ENCODE measurements at places on chromosomes 5 and 9. TPM values are rescaled to one million over a fixed set of nuclear protein-coding genes. Genes with fewer than 3 reads are reported as not detected.

DNA sequence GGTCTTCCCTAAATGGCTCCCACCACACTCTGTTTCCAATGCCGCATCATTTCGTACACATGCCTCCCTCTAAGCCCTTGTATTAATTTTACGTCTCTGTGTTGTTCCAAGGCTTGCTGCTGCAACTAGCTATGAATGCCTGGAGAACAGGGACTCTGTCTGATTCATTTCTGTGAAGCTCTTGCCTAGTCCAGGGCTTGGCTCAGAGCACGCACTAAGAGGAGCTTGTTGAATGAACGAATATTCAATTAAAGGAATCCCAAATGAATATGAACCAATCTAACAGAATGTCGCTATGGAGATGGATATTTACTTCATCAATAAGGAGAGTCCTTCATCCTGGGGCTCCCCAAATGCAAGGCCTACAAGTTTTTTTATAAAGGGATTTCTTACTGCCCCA, 55.3 kb downstream of the TGFBR1 start:
- DNase-seq: no peak

DNA sequence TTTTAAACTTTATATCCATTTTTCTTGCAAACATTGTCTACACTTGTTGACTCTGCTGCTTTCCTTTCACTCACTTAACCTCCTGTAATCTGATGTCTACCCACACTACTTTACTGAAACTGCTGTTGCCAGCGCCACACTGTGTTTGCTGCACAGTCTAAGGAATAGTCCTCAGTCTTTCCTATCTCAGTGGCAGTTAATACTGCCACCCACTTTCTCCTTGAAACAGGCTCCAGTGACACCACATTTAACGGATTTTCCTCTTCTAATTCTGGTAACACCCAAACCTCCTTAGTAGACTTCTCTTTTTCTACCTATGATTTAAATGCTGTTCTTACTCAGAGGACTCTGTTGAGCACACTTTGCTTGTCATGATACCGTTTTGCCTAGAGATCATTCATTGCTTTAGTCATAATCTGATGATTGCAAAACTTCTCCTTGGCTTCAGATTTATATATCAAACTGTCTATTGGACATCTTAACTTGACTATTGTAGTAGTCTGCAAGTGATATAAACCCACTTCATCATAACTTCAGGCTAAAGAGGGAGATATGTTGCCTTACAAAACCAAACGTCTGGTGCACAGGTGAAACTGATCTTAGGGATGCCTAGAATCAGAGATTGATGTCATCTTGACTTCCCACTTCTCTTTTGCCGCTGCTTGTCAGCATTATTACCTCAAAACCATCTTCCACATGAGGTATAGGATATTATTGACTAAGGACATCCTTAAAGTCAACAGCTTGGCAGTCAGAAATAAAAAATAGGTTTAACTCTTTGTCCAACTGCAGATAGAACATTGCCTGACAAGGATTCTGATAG, 94.1 kb downstream of the CDC42SE2 start:
- no peak for DNase-seq

DNA sequence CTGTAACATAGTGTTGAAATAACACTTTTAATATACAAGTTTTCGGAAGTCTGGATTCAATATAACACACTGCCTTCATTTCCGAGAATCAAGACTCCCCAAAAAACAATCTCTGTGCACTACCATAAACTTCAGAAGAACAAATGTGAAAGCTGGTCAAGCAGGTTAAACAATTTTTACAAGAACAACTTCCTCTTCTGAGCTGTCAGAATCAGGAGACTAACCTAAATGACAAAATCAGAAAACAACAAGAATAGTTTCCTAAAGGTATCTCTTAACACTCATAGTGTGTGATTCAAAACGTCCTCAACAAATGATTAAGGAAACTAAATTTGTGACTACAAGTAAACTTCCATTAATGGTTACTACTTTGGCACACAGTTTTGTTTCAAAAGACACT, 11.6 kb downstream of the C9orf72 start:
- no peak for DNase-seq

- DNase-seq: no peak
These were observed 123.8 kb downstream of the TMEM174 start for GRCh38 chr5:73296772-73297171.

- DNase-seq: no peak
These were observed 94.9 kb upstream of the COL5A1 start for GRCh38 chr9:134546746-134547145.

The CRHBP gene
- total RNA-seq: not detected

The GARIN3 gene
- total RNA-seq: not detected

GRCh38 chr5:885529-885928, 7.1 kb downstream of the BRD9 start:
- no peak for DNase-seq

The KCNMB1 gene
- total RNA-seq: not detected

The OXCT1 gene
- total RNA-seq: 27.2 TPM

DNA sequence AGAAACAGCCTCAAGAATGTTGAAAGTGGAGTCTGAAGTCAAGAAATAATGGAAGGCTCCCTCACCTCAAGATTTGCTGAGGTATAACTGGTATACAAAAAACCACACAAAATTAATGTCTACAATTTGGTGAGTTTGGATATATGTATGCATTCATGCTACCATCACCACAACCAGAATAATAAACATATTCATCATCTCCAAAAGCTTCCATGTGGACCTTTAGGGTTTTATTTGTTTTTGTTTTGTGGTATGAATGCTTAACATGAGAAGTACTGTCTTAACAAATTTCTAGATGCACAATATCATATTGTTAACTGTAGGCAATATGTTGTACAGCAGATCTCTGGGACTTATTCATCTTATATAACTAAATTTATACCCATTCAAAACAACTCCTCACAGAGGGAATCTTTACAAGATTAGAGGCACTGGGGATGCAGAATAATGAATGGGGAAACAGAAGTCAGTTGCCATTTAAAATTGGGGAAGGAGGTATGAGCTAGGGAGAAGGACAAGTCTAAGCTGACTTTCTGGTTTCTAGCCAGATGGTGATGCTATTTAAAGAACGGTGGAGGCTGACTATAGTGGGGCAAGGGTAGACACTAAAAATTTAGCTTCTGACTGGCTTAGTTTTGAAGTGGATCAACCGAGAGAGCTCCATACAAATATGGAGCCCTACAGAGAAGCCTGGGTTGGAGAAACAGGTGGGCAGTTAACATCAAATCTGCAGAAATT, 213.9 kb downstream of the BNC2 start:
- DNase-seq: no peak

The RECK gene
- 3.6 TPM for total RNA-seq

The NOTCH1 gene
- 8.0 TPM for total RNA-seq

- DNase-seq: no peak
These were observed 31.0 kb upstream of the NR3C1 start for GRCh38 chr5:143434261-143435209.

The C1QTNF3 gene
- total RNA-seq: 0.69 TPM

The OR13C3 gene
- total RNA-seq: not detected

The PTTG1 gene
- 341 TPM for total RNA-seq

The ENTR1 gene
- total RNA-seq: 110 TPM

- no peak for DNase-seq
These were observed 40.6 kb upstream of the CHD1 start for GRCh38 chr5:98969400-98969799.

- DNase-seq: no peak
These were observed 91.8 kb upstream of the CXCL14 start for GRCh38 chr5:135670588-135670987.

- no peak for DNase-seq
These were observed 30.2 kb upstream of the SMIM23 start for GRCh38 chr5:171755354-171755821.

DNA sequence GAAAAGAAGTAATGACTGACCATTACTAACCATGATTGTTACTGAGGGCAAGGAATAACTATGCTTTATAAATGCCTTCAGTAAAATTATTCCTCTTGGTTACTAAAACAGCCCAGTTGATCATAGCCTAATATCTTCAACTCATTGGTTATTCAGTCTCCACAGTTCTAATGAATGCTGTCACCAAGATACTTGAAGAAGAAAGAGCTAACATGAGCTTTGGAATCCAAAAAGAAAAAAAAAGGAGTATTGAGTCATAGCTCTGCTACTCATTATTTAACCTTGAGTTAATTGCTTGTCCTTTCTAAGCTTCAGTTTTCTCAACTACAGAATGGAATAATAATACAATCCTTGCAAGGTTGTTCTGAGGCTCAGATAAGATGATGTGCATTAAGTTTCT, 187.7 kb downstream of the BRINP1 start:
- DNase-seq: no peak

GRCh38 chr5:125710745-125711144, 712.5 kb upstream of the GRAMD2B start:
- no peak for DNase-seq

DNA sequence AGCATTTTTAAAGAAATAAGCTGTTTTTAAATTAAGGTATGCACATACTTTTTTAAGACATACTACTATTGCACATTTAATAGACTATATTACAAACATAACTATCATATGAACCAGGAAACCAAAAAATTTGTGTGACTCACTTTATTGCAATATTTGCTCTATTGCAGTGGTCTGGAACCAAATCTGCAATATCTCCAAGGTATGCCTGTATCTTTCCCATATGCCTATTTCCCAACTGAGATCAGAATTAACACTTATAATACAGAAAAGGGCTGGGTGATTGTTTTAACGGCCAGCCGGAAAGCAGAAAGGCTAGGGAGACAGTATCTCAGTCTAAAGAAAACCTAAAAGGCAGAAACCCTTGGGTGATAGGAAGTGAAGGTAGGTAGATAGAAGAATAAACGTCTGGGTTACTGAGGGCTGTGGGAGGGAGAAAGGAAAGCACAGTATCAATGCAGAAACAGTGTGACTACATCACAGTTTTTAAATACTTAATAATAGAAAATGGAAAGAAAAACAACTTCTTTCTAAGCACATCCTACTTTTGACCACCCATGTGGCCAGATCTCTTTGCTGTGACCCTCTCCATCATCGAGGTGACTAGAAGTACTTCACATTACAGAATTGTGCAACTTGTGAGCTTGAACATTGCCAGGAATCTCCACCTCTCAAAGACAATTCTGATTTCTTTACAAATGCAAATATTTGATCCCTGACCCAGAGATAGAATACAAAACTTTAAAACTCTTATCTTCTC, 126.4 kb downstream of the LPAR1 start:
- DNase-seq: no peak
